ENCODE measurements at places on chromosomes 2 and 18.

DNA sequence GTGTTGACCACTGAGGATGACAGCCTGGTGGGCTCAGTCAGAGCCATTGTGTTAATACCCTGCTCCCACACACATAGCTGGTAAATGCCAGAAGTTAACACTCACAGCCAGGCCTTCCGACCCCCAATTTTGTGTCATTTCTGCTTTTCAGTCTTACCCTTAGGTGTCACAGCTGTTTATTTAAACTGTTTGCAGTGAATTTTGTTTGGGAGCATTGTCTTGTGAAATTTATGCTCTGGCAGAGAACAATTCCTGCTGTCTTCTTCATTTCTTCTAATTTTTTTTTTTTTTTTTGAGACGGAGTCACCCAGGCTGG lies 8.2 kb downstream of the LPIN1 start:
- no peak for DNase-seq

GRCh38 chr18:433960-434359 lies 66.5 kb downstream of the COLEC12 start:
- no peak for DNase-seq

DNA sequence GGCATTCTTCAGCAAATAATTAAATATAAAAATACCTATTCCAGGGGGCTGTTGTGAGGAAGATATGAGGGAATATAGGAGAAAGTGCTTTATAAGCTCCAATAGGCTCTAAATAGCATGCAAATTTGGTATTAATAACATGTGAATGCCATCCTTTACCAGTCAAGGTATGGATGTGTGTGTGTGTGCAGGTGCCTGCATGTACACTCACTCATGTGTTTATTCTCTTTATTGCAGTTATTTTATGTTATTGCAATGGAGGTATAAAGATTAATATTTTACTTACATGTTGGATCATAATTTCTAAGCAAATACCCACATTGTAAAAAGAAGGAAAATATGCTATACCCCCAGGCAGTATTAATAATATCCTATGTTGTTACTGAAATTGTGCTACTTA lies 1093.0 kb upstream of the GYPC start:
- DNase-seq, result no peak

DNA sequence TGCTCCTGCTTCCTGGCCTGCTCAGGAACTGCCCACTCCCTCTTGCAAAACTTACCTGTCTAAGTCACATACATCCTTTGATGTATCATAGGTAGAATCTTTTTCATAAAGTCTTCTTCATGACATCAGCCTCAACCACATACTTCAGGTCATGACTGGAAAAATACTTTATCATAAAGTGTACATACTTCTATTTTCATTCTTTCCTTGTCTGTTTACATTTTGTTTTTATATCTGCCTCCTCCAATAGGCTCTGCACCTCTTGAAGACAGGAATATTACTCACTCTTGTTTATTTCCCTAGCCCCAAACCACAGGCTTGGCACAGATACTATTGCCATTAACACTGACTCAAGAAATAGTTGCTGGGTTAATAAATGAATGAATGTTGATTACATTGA lies 43.6 kb upstream of the ZNF804A start:
- DNase-seq, result no peak

GRCh38 chr2:165499131-165499530 lies 29.6 kb downstream of the CSRNP3 start:
- no peak for DNase-seq

DNA sequence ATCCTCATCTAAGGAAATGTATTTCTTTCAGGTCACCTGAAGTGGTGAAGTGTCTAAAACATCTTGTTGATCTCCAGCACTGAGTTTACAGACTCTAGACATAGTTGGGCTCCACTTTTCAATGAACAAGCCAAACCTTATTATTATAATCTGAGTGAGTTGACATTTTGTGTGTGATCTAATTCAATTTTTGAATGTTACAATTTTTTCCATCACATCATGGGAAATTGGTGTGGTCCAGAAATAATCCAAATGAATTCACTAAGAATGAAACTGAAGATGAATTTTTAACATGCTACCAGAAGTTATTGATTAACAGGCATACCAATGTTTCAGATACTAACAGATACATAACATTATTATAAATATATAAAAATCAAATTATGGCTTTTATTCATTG lies 75.6 kb upstream of the EFEMP1 start:
- no peak for DNase-seq
